ENCODE measurements at places on chromosomes 3 and 15. TPM values are rescaled to one million over a fixed set of nuclear protein-coding genes. Genes with fewer than 3 reads are reported as not detected.

DNA sequence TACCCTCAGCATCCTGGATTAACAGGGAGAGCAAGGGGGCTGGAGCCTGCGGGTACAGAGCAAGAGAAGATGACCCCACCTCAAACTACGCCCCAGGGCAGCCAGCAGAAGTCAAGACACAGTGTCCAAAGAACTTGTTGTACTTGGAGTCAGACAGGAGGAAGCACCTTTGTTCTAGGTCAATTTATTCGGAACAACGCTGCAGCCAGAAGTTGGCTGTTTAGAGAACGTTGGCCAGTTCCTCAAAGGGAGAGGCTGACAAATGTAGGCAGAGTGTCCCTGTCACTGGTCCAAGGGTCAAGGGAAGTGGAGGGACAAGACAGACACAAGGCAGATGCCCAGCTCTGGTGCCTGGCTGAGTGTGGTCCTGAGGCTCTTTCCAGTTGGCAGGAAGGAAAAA is 32.1 kb upstream of the PIAS1 start:
- no peak for ATAC-seq

GRCh38 chr3:183537295-183537730 is 18.2 kb downstream of the KLHL6 start:
- no peak for ATAC-seq

GRCh38 chr15:71296315-71296679 is 181.0 kb downstream of the THSD4 start:
- ATAC-seq: peak; percentile 66

DNA sequence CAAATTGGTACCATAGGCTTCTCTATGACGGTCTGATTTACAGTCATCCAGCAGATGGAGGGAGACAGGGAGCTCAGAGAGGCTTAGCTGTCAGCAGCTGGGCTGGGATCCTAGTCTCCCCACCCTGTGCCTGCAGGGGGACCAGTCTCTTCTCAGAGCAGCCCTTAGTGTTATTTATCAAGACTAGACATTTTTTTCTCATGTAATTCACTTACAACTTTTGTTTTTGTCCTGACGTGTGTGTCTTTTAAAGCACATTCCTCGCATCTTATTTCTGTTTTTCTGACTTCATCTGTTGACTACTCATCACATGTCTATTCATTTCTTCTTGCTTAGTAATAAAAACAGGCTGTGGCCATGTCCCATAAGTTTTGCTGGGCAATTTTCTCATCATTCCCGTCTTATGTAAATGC is 116.1 kb downstream of the KLF13 start:
- peak; percentile 26 for ATAC-seq

DNA sequence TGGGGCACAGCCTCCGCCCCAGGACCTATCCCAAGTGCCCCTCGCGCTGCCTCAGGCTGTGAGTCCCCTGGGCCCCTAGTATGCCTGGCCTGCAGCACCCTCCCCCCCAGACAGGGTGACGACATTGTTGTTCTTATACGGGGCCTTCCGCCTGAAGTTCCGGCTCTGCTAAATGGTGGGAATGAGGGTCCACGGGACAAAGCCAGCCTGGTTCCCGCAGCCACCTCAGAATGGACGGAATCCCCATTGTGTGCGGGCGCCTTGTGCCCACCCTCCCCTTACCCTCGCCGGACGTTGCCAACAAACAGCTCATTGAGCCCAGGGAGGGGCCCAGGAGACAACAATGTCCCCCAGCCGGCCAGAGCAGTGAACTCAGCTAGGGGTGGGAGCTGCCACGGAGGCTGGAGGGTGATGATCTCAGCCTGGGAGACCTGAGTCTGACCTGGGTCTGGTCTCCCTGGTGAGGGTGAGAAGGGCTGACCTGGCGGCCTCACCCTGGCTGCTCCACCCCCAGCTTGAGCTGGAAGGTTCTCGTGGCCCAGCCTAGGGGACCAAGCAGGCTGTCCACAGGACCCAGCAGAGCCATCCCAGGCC is 10.2 kb upstream of the DLL4 start:
- ATAC-seq: peak; percentile 4

Gene TJP1
- total RNA-seq: 118 TPM

Measured in esophagus mucosa (tissue), 1 donor.